ENCODE measurements at places on chromosomes 1 and 21.

DNA sequence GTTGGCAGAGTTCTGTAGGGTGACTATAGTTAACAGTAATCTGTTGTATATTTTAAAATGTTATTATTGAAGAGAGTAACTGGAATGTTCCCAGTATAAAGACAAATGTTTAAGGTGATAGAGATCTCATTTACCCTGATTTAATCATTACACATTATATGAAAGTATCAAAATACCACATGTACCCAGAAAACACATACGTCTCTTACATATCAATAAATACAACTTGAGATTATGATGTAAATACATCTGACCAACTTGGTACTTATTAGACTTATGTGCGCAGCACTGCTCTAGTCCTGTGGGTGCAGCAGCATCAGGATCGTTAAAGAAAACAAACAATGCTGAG, 670 bp upstream of the PARK7 start:
- no peak for DNase-seq

- DNase-seq, result no peak
These were observed 7.7 kb upstream of the HLCS start for GRCh38 chr21:36973986-36974850.

DNA sequence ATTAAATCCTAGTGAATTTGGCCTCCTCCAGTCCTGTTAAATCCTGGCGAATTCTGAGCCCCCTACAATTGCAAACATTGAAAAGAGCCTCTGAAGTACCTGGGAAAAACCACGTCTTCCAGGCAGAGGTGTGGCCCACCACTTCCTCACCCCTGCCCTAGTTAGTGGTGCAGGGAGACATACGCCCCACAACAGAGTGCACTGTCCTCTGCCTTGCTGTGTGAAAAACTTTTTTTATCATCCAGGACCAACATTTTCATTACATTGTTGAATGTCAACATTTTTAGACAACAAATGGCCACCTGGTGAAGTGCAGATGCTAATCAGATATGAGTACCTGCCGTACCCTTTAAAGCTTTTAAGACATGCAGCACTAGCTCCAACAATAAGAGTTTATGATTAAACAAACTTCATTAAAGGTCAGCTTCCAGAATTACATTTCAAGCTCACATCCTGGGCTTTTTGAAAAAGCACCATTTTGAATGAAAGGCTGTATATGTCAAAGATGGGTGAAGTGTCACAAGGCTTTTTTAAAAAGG, 13.6 kb upstream of the TMPRSS2 start:
- DNase-seq, result no peak

GRCh38 chr1:235079443-235080296, 49.0 kb downstream of the TOMM20 start:
- DNase-seq, result peak; percentile 55

- DNase-seq, result peak; percentile 14
These were observed 7.3 kb downstream of the GNG4 start for GRCh38 chr1:235642011-235642942.

DNA sequence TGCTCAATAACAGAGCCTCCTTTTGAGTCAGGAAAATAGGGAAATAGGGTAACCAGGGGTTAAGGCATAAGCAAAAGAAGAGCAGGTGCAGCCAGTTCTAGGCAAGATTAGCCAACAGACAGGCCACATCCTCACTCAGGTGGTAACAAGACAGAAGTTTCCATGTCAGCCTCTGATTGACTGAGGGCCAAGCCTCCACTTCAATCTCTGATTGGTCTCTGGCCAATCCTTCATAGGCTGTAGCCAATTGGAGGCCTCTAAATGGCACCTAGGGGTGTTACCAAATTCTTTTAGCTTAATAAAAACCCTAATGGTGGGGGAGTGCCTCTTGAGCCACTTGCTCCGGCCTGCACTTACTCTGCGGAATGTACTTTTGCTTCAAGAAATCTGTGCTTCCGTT, 37.2 kb downstream of the LACTBL1 start:
- no peak for DNase-seq

- DNase-seq, result no peak
These were observed 51.2 kb downstream of the DIP2A start for GRCh38 chr21:46509741-46510502.

DNA sequence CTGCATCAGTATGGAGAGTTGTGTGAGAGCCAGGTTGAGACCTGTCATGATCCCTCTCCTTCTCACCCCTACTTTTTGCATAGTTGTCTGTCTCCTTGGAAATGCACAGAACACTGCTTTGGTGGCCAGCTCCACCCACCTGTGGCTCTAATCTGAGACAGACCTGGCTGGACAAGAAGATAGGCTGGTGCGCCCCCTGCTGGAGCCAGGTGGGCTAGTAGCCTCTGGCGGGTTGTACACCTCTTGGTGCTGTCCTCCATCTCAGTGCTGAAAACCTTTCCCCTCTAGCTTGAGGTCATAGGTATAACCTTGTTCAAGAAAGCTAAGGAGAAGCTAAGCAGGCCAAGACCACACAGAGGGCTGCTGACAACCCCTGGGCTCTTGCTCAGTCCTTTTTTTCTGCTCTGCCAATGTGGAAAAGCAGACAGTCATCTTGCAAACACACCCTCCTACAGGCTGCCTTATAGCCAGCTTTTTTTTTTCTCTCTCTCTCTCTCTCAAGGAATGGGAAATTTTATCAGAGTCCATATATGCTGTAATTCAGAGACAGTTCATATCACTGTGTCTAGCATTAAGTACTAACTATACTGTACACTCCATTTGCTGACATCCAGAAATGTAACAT, 58.8 kb upstream of the SPATA6 start:
- no peak for DNase-seq

DNA sequence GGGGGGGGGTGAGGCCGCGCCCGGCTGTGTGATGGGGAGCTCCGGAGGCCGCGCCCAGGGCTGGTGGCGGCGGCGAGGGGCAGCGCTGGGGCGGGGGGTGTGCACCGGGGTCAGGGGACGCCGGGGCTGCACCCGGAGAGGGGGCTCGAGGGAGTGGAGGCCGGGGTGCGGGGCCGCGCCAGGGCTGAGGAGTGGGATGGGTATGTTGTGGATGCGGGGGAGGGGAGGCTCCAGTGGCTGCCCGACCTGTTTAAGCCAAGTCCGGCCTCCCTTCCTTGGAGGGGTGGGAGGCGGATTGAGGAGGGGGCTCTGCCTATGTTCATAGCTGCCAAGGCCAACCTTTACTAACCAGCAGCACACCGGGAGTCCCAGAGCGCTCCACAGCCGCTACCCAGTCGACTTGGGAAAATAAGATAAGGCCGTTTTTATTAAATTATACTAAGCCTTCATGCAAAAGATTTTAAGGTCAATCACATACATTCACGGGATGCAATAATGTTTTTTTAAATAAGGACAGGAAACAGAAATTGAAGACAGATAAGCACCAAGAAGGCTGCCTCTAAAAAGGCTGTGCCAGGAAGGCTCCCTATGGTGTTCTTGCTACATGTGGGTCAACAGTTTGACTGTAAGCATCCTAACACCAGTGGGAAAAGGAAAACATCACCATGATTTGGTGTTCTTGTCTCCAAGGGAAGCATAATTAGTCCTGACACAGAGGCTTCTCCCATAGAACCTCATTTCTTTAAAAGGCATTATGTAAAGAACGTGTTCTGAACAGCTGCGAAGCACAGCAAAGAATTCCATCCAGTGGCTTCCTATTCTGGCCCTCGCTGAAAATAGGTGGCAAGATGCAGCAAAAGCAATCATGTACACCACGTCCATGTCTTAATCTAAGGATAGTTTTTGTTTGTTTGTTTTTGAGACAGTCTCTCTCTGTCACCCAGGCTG, 626 bp upstream of the HLCS start:
- peak; percentile 5 for DNase-seq

GRCh38 chr1:228071839-228072657, 10.5 kb upstream of the ARF1 start:
- no peak for DNase-seq

- DNase-seq, result no peak
These were observed 4.4 kb downstream of the TFF2 start for GRCh38 chr21:42346441-42346840.

- DNase-seq, result no peak
These were observed 67.5 kb upstream of the DUSP10 start for GRCh38 chr1:221809091-221810029.

GRCh38 chr1:31714442-31715086, 10.7 kb upstream of the COL16A1 start:
- DNase-seq, result peak; percentile 84

DNA sequence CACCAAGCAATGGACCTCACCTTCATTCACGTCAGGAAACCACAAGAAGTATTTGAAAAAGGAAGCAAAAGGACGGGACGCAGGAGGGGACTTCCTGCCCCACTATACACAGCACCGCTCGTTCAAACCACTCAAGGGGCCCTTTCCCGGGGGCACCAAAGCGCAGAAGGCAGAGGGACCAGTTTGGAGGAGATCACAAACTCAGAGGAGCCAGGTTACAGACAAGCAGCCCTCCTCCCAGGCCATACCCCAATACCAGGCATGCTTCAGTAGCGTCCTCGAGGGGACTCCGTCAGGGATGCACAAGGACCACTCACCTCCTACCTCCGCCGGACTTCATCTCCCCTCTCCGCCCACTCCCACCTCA, 685 bp downstream of the CRTC2 start:
- no peak for DNase-seq

DNA sequence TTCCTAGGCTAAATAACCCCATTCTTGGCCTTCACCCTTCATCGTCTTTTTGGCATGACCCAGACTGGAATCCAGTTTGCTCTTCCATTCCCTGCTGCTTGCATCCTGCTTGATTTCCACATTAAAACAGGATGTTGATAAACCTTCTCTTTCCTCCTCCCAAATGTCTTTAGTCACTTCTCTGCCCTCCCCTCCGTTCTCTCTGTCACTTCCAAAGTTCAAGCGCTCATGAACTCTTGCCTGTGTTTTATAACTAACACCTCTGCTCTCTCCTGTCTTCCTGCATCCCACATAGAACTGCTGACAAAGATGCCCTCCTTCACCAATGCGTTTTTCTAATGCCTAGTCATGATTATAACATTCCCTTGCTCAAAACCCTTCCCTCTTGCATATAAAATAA, 65.6 kb upstream of the SLC44A3 start:
- no peak for DNase-seq

GRCh38 chr1:64312431-64312830, 109.0 kb downstream of the UBE2U start:
- no peak for DNase-seq

DNA sequence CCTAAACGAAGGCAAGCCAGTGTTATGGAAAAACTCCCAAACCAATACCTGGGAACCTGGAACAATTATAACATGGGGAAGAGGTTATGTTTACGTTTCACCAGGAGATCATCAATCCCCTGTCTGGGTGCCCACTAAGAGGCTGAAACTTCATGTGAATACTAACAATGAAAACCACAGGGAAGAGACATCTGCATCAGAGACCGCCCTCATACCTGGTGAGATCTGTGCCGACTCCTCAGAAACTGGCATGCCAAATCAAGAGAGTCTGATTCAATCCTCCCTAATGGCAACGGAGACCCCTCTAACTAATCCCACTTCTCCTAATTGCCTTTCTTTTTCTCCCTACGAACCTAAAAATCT, 163.2 kb downstream of the IER5 start:
- DNase-seq, result no peak

GRCh38 chr1:208273386-208274017, 29.3 kb upstream of the PLXNA2 start:
- no peak for DNase-seq

DNA sequence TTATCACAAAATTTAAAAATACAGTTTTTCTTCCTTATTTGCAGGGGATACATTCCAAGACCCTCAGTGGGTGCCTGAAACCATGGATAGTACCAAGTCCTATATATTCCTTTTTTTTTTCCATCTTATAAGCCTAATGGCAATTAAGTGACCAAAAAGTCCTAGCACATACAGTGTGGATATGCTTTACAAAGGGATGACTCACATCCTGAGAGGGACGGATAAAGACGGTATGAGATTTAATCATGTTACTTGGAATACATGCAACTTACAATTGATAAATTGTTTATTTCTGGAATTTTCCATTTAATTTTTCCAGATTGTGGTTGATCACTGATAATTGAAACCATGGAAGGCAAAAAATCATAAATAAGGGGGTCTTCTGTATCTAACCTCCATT, 181.2 kb upstream of the BRINP3 start:
- no peak for DNase-seq

- DNase-seq, result peak; percentile 37
These were observed 271.1 kb downstream of the PTPRC start for GRCh38 chr1:198909973-198910372.

DNA sequence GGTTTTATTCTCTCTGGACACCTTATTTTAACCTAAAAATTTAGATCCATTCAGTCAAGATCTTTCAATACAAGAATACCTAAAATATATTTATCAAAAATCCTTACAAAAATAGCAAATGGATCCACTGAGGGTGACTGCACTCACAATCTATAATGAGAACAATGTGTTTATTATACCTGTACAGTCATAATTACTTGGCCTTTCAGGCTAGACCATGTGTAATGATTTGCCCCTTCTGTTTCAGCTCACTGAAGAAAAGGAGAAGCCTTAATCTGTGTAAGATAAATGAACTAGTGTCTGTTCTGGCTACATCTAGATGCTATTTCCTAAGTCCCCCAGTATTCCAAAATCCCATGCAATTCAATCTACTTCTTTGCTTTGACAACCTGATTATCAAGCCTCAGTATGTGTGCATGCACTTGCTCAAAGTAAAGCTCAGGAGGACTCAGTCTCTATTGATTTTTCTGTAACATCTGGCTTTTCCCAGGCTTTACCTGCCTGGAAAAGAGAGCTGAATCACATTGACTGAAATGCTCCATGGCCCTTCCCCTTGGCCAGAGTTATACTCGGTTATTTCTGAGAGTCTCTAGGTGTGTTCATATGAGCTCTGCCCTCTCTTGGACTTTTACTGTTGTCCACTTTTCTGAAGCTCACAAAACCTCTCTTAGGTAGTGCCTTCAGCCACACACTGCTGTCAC, 27.6 kb downstream of the CRP start:
- DNase-seq, result no peak

DNA sequence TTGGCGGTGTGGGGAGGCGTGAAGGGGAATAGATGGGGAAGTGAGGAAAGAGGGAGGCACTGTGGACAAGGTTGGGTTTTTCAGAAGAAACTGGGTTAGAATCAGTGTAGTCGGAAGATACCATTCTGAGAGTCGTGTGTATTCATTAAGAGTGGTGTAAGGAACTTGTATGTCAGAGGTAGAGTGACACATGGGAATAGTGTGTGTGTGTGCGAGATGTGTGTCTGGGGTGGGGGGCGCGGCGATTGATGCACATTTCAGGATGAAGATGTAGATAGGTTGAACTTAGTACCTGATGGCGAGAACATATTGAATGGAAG, 878 bp downstream of the SMG7 start:
- peak; percentile 17 for DNase-seq

GRCh38 chr1:98910827-98911226, 93.8 kb downstream of the PLPPR5 start:
- no peak for DNase-seq

GRCh38 chr1:84985365-84985764, 11.5 kb downstream of the MCOLN2 start:
- DNase-seq, result no peak

DNA sequence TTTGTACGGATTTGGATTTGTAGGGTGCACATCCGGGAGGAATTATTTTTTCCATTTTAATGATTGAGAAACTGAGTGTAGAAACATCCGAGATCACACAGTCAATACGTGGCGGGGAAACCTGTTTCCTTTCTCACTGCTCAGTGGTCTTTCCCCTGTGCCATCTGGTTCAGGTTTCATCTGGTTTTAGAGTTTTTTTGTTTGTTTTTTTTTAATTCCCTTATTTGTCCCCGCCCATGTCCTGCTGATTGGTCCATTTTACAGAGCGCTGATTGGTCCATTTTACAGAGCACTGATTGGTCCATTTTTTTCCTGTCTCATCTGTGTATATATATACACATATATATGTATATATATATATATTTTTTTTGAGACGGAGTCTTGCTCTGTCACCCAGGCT, 6.0 kb downstream of the TRPM2 start:
- no peak for DNase-seq
